NCI-H2081 treated with DMSO at 0.1 percent for 48 hours (cell line): ENCODE measurements at places on chromosomes 4 and X.

GRCh38 chr4:27276307-27277073, 415.8 kb downstream of the STIM2 start:
- DNase-seq: peak; percentile 83

GRCh38 chrX:138914767-138915166, 203.2 kb upstream of the FGF13 start:
- no peak for DNase-seq

DNA sequence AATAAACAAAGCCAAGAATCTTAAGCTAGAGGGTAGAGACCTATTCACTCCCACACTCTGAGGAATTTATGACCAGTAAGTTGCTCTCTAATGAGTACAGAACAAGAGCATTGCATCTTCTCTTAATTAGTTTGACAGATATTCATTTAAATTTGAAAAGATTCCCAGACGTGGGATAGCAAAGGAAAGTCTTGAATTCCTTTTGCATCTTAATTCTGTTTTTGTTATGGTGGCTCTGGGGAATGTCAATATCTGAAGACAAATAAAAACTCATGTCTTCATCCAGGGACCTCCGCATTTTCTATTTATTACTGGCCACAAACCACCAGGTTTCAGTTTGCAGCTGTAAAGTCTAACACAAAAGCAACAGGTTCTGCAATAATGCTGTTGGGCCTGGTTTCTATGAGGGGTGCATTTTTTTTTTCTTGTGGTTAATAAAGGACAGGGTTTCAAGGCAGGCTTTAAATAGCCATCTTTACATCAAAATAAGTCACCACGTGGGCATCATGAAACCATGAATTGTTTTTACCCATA, 172.3 kb downstream of the SHROOM3 start:
- DNase-seq: no peak

GRCh38 chr4:74529284-74530041, 84.5 kb downstream of the AREG start:
- DNase-seq: no peak

GRCh38 chr4:158535130-158535614, 13.5 kb downstream of the RXFP1 start:
- DNase-seq: no peak

- DNase-seq: no peak
Observed at GRCh38 chrX:51148848-51149247, 183.8 kb upstream of the NUDT10 start.

DNA sequence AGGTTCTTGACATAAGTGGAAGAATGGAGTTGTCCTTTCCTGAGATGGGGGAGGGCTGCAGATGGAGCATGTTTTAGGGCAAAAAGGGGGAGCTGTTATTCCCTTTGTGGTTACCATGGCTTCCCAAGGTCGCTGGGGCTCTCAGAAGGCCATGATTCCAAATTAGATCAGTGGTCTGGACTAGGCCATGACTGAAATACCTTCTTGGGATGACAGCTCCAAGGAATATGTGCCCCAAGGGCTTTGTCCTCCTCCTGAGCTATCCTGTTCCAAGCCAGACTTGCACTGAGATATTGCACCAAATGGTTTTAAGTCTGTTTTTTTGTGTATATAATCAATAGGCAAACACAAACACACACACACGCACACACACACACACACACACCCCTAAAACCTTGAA, 3.0 kb upstream of the RBPJ start:
- no peak for DNase-seq

- DNase-seq: no peak
Observed at GRCh38 chr4:139083607-139083955, 68.0 kb downstream of the NOCT start.

DNA sequence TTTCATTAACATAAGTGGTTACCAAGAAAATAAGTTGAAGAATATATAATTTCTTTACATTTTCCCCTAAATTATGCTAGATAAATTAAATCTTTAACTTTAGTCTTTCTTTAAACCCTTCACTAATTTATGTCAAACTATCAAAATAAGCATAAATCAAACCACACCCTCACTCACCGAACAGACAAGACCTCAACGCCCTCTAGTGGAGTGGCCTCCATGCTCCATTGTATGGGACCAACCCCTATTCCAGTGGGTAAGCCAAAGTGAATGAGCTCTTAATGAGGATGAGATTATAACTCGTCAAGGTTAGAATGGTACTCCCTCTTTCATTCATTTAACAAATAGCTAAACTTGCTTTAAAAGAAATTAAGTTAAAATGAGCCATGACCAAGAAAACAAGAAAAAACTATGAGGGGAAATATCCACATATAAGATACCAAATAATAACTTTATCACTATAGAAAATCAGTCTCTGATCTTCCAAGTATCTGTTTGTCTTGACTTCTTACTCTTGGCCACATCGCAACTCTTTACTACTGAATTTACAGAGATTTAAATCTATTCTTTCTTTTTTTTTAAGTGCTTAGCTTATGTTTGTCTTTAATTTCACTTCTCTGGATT, 15.6 kb upstream of the BBS12 start:
- no peak for DNase-seq

DNA sequence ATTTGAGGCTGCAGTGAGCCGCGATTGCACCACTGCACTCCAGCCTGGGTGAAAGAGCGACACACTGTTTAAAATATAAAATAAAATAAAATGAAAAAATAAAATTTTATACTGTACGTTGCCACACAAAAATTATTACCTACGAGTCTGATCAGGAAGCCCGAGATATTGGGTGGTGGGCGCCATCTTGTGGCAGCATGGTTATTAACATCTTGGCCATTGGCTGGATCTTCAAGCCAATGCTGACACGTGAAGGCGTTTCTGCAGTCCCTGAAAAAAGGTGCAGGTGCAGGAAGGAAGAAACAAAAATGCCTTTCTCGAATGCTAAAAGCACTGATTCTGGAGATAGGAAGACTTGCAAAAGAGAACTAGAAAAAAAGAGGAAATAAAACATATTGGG, 4.9 kb upstream of the TLR8 start:
- DNase-seq: no peak

DNA sequence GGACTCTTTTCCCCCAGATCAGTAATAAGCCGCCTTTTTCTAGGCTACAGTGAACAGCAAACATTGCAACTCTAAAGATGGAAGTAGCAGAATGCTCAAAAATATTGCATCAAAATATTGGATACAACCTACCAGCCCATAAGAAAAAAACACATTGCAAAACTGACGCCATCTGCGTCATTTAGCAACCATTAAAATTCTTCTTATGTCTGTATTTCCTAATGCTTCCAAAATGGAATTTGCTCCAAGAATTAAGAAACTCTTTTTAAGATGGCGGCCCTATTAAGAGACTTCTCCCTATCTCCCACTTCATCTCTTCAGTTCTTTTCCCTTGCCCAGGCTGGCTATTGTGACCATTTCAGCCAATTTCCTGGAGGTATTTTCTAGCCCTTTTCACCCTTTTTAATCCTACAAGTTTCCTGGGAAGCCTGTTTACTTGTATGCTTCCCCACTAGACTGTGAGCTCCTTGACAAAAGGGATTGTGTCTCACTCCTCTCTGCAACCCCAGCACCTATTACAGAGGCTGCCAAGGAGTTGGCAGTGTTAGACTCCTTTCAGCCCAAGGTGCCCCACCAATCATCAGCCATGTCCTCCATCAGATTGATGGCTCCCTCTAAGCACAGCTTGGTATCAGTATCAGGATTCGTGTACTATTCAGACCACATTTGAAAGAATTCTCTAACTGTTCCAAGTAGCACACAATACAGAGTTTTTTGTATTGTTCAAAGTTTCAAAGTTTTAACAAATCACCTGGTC, 4.4 kb downstream of the GPC3 start:
- DNase-seq: no peak

DNA sequence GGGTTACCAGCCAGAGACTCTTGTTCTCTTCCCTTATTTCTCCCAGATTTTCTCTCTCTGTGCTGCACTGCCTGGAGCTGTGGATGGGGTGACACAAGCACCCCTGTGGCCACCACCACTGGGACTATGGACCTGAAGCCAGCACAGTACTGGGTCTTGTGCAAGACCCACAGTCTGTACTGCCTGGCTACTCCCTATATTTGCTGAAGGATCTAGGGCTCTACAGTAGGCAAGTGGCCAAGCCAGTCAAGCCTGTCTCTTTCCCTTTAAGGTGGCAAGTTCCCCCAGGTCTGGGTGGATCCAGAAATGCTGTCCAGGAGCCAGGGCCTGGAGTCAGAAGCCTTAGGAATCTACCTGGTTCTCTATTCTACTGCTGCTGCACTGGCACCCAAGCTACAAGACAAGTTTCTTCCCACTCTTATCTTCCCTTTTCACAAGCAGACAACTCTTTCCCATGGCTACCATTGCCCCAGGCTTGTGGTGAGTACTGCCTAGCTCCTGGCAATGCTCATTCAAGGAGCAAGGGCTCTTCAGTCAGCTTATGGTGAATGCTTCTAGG, 28.4 kb upstream of the CT47A1 start:
- DNase-seq: no peak

- no peak for DNase-seq
Observed at GRCh38 chr4:75769036-75769435, 44.7 kb downstream of the USO1 start.

- no peak for DNase-seq
Observed at GRCh38 chr4:158316264-158316663, 106.0 kb downstream of the TMEM144 start.

- no peak for DNase-seq
Observed at GRCh38 chr4:56745042-56745441, 63.9 kb upstream of the HOPX start.
